Cortex of kidney (tissue), 1 donor: ENCODE measurements at places on chromosomes 6 and 20.

GRCh38 chr6:42659806-42660205, 62.6 kb downstream of the PRPH2 start:
- DNase-seq, result no peak

- DNase-seq, result no peak
Observed at GRCh38 chr20:48975955-48976354, 54.4 kb downstream of the ARFGEF2 start.

DNA sequence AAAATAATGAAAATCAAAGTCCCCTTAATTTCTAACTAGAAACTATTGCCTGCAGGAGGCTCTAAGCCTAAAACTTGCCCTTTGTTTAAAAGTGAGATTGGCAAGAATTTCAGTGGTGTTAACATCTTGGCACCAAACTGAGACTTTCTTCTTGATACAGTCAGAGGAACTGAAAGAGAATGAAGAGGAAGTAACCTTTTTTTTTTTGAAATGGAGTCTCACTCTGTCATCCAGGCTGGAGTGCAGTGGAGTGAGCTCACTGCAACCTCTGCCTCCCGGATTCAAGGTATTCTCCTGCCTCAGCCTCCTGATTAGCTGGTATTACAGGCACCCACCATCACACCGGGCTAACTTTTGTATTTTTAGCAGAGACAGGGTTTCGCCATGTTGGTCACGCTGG, 3.6 kb downstream of the DOP1A start:
- no peak for DNase-seq

DNA sequence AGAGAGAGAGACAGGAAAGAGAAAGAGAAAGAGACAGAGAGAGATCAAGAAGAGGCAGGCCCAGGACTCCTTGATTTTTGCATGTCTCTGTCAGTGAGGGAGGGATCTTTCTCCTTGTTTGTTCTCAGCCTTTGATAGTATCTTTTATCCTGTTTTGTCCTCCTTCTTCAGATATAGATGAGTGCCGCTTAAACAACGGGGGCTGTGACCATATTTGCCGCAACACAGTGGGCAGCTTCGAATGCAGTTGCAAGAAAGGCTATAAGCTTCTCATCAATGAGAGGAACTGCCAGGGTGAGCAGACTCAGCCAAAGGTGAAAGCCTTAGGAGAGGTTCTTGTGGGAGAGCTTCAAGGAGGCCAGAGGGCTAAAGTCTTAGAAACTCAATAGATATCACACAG, 20.0 kb upstream of the ZNF76 start:
- DNase-seq, result no peak

- DNase-seq, result no peak
Observed at GRCh38 chr20:4014031-4014474, 1.3 kb downstream of the RNF24 start.

- no peak for DNase-seq
Observed at GRCh38 chr6:3723966-3724365, 27.5 kb downstream of the PXDC1 start.

GRCh38 chr6:21663966-21664313, 70.4 kb downstream of the SOX4 start:
- DNase-seq, result no peak
